Ammon's horn (tissue), 1 donor: ENCODE measurements at places on chromosomes 12 and 14.

DNA sequence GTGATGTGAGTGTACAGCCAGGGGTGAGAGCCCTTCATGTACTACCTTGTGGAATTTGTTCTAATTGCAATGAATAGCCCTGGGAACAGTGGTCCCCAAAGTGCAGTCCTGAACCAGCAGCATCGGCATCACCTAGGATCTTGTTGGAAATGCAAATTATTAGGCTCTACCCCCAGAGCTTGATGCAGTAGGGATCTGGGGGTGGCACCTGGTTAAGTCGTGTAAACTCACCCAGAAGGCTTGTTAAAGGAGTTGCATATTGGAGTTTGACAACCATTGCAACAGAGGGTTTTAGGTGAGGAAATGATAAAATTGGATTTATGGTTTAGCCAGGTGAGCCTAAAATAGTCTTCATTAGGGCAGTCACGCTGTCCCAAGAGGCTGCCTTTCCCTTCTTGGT is 73.2 kb downstream of the PLEKHG3 start:
- DNase-seq = no peak

DNA sequence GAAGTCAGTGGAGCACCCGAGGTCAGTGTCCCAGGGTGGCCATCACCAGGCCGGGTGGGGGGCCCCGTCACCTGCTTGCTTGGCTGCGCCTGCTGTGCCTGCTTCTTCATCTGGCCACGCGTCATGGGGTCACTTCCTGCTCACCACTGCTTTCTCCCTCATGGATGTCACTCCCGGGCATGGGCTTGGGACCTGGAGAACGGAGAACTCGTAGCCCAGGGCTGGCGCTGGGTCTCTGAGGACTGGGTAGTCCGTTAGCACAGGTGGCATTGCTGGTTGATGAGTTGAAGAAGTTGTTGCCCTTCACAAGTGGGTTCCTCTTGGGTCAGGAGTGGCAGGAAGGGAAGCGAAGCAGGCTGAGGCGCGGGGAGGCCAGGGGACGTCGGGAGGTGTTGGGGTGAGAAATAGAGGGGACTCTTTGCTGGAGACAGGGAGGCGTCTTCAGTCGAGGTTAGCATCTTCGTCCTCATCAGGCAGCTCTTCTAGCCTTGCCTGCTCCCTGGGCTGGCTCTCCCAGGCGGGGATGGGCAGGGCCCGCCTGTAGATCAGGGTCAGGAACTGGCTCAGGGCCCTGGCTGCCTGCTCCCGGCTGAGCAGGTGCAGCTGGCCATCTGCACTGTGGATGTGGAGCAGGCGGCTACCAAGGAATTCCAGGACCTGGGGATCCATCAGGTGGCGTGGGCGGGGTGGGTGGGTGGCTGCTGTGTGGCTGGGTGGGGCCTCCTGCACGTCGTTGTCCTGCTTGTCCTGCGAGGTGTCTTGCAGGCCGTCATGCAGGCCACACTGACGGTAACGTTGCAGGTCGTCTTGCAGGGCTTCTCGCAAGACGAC is 23.0 kb downstream of the RTL1 start:
- no peak for DNase-seq

DNA sequence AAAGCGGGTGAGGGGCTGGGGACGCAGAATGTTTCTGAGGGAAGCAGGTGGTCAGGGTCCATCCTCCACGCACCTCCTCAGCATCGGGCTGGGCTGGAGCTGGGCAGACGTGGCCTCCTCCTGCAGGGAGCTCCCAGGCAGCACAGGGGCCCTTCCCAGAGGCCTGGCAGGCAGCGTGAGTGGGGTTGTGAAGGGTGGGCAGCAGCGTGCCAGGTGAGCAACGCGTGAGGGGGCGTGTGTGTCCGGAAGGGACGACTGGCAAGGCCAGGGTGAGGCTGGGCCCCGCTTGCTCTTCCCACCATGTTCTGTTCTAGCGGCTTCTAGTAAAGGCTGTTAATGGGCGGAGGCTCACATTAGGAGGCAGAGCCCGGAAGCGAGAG is 17.1 kb downstream of the ANKRD9 start:
- DNase-seq = no peak

DNA sequence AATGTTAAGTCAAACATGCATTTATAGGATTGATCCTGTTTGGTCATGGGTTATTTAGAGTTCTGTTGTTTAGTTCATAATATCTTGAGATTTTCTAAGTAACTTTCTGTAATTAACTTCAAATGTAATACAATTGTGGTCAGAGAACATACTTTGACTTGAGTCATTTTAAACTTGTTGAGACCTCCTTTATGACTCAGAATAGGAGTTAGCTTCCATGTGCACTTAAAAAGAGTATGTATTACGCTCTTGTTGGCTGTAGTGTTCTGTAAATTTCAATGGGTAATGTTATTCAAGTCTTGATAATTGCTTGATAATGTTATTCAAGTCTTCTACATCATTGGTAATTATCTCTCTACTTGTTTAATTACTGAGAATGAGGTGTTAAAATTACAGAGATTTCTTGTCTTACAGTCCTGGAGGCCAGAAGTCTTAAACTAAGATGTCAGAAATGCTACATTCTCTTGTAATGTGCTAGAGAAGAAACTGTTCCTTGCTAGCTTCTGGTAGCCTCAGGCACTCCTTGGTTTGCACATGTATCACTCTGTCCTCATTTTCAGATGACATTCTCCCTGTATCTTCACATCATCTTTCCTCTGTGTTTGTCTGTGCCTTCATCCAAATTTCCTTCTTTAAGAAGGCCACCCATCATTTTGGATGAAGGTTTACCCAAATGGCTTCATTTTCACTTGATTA is 197.3 kb downstream of the TMTC3 start:
- DNase-seq = no peak

DNA sequence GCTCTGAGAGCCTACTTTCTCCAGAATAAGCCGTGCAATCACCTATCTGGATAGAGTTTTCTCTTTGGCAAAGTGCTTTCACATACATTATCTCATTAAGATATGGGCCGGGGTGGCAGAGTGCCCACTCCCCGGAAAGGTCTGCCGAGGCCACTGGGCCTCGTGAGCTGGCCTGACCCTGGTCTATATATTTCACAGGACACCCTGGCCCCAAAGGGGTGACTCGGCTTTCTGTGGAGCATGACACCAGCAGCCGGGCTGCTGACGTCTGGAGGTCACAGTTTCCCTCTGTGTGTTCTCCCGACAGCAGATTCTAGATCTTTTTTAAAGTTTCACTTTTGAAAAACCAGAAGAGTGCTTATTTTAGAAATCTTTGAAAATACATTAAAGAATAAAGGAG is 27.9 kb upstream of the ATP2A2 start:
- no peak for DNase-seq

DNA sequence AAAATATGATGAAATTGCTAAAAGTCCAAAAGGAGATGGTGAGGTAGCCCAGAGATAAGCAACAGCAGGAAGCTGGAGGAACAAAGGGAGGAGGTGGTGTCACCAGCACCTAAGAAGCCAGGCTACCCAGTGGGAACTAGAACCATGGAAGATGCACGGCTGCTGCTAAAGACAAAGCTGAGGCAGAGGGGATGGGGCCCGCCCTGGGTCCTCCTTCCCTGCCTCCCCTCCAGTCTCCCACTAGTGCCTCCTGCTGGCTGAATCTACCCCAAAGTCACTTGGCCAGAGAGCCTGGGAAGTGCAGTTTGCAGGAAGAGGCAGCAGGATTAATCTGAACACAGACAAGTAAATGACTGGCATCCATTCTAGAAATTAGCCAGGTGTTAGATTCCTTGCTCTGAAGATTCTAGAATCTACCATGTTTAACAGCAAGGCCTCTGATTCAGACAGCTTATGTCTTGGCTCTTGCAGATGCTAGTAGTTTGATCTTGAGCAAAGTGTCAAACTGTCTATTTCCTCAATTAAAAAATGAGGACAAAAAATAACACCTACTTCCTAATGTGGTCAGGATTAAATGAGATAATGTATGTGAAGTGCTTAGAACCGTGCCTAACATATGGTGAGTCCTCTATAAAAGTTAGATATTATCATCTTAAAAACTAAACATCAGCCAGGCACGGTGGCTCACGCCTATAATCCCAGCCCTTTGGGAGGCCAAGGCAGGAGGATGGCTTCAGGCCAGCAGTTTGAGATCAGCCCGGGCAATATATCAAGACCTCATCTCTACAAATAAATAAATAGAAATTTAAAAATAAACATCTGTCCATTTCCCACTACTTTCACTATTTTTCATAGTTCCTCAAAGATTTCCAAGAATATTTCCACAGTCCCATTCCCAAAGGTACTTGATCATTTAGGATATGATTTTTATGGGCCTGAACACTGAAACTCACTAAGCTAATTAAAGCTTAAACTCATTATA is 5.8 kb upstream of the LRP10 start:
- DNase-seq = no peak

- peak; percentile 78 for DNase-seq
Measured at GRCh38 chr14:20530771-20531571, 25.6 kb downstream of the RNASE10 start.

- DNase-seq = no peak
Measured at GRCh38 chr14:56224691-56225681, 106.8 kb downstream of the PELI2 start.

- DNase-seq = no peak
Measured at GRCh38 chr12:46567667-46568066, 195.1 kb upstream of the SLC38A2 start.

DNA sequence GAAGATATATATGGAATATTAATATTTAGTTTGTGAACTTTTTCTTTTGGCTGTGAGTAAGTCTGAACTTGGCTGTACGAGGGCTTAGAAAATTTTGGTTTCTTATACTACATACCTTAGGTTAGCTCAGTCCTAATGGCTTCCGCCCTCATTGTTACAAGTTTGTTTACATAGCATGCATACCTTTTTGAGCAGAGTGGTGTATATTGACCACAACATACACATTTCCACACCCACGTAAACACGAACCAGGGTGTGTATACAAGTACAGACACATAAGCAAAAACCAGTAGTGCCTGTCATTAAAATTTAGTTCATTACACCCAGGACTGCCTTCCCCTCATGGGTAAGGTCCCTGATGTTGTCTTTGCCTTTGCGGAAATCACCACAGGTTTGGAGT is 230.2 kb upstream of the RGS6 start:
- DNase-seq = no peak

DNA sequence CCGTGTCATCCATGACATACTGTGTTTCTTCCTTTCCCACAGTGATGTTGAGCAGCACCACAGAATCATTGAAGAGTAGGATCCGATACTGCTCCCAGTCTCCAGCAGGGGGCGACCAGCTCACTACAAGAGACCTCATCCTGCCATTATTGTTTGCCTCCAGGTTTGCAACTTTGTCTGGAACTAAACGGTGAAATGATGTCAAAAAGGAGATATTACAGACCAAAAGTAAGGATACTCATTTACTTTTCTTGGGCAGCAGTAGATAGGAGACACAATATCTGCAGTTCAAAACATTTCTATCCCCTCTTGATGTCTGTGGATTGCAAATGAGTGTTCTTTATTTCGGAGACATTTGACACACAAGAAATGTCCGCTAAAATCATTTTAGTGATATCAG is 47.2 kb downstream of the PTPRB start:
- peak; percentile 85 for DNase-seq

DNA sequence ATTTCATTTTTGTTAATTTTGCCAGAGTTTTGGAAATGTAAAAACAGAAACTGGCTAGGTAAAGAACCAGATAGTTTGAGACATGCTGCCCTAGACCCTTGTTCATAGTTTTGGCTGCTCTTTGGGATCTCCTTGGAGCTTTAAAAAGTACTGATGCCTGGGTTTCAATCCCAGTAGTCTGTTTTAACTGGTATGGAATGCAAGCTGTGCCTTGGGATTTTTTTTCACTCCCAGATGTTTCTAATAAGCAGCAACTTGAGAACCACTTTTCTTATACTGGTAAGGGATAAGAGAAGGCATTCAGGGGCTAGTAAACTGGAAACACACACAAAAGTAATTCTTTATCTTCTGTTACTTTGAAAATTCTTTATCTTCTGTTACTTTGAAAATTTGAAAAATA is 18.8 kb downstream of the SLC35F4 start:
- DNase-seq = no peak
